ENCODE measurements at places on chromosomes 6 and 20.

- no peaks in the 10 kb centered on the region for H3K36me3 ChIP-seq
- H3K27ac ChIP-seq, result no peak overlapping the region
- H3K27me3 ChIP-seq, result no peaks in the 10 kb centered on the region
- H3K4me3 ChIP-seq, result no peak overlapping the region
- no peaks in the 10 kb centered on the region for H3K4me1 ChIP-seq
Measured at GRCh38 chr6:102571236-102571908, 1177.9 kb downstream of the GRIK2 start.

DNA sequence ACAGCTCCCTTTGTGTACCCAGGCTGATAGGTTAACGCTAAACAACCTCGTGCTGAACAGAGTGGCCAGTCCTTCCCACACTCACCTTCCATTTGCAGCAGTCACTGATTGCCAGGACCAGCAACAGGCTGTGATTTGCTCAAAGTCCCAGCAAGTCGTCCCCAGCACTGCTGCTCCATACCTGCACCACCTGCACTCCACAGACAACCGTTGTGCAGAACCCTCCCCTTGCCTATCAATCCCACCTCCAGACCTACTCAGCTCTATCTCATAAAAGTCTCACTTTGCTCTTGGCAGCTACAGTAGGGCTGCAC is 43.1 kb upstream of the SCML4 start:
- H3K27ac ChIP-seq, result no peak overlapping the region
- H3K36me3 ChIP-seq, result peaks cover 35% of the 10 kb centered on the region
- no peaks in the 10 kb centered on the region for H3K4me1 ChIP-seq
- no peaks in the 10 kb centered on the region for H3K27me3 ChIP-seq

- no peaks in the 10 kb centered on the region for H3K36me3 ChIP-seq
- no peak overlapping the region for H3K4me3 ChIP-seq
- H3K4me1 ChIP-seq, result no peaks in the 10 kb centered on the region
- no peaks in the 10 kb centered on the region for H3K27me3 ChIP-seq
- DNase-seq, result no peak
Measured at GRCh38 chr20:40547483-40548091, 141.4 kb downstream of the MAFB start.

GRCh38 chr6:156720691-156721685 is 56.2 kb upstream of the ARID1B start:
- DNase-seq, result no peak
- H3K4me3 ChIP-seq, result no peak overlapping the region
- H3K4me1 ChIP-seq, result no peaks in the 10 kb centered on the region
- H3K36me3 ChIP-seq, result no peaks in the 10 kb centered on the region

- H3K4me1 ChIP-seq, result no peaks in the 10 kb centered on the region
- no peaks in the 10 kb centered on the region for H3K27me3 ChIP-seq
- H3K4me3 ChIP-seq, result no peak overlapping the region
Measured at GRCh38 chr20:57384953-57385761, 6.0 kb upstream of the RBM38 start.

DNA sequence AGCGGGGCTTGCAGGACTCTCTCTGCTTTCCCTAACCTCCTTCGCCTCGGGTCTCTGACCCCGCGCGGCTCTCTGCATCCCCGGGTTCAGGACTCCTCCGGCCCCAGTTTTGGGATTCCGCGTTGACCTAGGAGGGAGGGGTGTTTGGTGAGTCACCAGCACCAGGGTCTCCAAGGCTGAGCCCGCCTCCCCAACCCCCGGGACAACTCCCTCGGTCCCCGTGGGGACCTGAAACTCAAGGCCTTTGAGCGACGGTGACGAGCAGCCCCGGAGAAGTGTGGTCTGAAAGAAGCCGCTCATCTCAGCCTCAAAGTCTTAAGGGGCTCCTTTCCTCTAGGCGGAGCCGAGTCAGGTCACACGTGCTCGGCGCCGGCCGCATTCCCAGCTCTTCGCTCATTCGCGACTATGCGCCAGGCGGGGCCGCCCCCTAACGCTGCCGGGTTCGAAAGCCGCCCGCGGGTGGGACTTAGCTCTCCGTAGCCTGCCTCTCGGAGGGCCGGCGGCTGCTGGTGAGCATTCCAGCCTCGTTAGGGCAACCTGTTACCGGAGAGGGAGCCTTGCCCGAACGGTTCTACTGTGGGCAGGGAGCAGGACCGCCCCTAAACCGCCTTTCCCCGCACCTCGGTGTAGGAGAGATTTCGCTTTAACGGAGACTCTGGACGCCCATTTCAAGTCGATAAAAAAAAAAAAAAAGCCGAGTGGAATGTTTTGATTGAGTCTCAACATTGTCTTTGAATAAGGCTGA is 3.0 kb upstream of the PRDM13 start:
- no peak overlapping the region for H3K27ac ChIP-seq
- H3K4me1 ChIP-seq, result no peaks in the 10 kb centered on the region
- H3K27me3 ChIP-seq, result peaks cover 3% of the 10 kb centered on the region
- no peak overlapping the region for H3K4me3 ChIP-seq

GRCh38 chr6:124285146-124285545 is 481.5 kb downstream of the NKAIN2 start:
- no peak overlapping the region for H3K27ac ChIP-seq
- H3K27me3 ChIP-seq, result no peaks in the 10 kb centered on the region
- H3K4me1 ChIP-seq, result no peaks in the 10 kb centered on the region
- no peak for DNase-seq

GRCh38 chr20:52142757-52143156 is 48.8 kb downstream of the ZFP64 start:
- no peaks in the 10 kb centered on the region for H3K4me1 ChIP-seq
- no peaks in the 10 kb centered on the region for H3K27me3 ChIP-seq
- H3K4me3 ChIP-seq, result no peak overlapping the region
- no peak overlapping the region for H3K27ac ChIP-seq

GRCh38 chr6:136085370-136086115 is 164.6 kb downstream of the MTFR2 start:
- H3K27ac ChIP-seq, result no peak overlapping the region
- no peaks in the 10 kb centered on the region for H3K4me1 ChIP-seq
- no peak for DNase-seq
- no peak overlapping the region for H3K4me3 ChIP-seq
- H3K27me3 ChIP-seq, result peaks cover under 1% of the 10 kb centered on the region
